NCI-H774 (cell line): ENCODE measurements at places on chromosomes 1 and 21.

DNA sequence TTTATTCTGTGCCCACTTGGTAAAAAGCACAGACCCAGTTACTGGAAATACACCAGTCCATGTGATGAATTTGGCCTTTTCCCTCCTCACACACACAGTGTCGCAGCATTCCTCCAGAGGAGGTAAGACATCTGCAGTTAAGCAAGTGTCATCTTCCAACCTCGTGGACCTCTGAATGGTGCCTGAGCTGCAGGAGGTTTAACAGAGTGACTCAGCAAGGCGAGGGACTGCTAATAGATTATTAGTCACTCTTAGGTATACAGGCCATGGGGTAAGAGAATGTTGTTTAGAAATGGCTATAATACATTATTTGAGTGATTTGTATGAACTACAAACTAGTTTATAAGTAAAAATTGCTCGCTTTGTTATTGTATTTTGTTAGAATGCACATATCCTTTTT lies 8.6 kb upstream of the LRRC8B start:
- no peak for DNase-seq

GRCh38 chr1:79737193-79737592 lies 730.7 kb upstream of the ADGRL4 start:
- DNase-seq = no peak

DNA sequence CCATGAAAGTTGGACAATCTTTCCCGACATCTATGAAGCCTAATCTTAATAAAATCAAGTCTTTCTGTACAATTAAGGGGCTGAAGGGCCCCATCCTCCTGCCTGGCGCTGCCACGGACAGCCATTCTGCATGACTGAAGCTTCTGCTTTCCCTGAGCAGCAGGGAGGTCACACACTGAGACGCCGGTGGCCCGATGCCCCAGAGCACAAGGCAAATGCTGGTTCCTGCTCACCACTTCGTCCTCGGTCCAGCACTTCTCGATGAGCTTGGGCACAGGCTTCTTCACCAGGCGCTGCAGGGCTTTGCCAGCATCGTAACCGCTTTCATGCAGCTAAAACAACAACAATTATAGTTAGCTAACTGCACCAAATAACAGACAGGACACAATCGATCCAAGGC lies 147.8 kb downstream of the SLC45A1 start:
- DNase-seq = no peak

GRCh38 chr1:175413367-175413766 lies 220.8 kb upstream of the KIAA0040 start:
- DNase-seq = no peak

GRCh38 chr1:214419650-214420049 lies 131.8 kb downstream of the PTPN14 start:
- no peak for DNase-seq

DNA sequence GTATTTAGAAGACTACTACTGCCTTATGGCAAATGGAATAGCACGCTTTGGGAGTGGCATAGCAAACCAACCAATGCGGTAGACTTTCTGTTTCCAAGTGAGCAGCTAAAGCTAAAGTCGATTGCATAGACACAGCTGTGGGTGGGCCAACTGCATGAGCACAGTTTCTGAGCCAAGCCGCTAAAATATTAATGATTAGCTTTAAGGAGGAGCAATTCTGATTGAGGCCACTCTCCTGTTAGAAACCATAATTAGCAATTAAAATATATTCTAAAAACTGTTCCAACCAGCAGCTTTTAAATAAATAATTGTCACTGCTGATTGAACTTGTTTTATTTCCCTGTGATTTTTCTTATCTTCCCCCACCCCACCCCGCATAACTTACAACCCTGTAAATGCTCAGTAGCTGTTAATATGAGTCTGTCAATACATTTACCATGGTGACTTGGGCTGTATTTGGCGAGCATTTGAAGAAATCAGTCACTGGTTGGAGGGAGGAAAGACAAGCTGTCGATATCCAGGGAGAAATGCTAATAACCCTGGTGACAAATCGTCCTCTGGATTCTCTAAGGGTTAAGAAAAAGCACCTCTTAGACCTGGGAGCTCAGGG lies 32.2 kb downstream of the RNF220 start:
- DNase-seq = no peak

GRCh38 chr21:33202464-33203363 lies 27.0 kb upstream of the IFNAR2 start:
- no peak for DNase-seq

DNA sequence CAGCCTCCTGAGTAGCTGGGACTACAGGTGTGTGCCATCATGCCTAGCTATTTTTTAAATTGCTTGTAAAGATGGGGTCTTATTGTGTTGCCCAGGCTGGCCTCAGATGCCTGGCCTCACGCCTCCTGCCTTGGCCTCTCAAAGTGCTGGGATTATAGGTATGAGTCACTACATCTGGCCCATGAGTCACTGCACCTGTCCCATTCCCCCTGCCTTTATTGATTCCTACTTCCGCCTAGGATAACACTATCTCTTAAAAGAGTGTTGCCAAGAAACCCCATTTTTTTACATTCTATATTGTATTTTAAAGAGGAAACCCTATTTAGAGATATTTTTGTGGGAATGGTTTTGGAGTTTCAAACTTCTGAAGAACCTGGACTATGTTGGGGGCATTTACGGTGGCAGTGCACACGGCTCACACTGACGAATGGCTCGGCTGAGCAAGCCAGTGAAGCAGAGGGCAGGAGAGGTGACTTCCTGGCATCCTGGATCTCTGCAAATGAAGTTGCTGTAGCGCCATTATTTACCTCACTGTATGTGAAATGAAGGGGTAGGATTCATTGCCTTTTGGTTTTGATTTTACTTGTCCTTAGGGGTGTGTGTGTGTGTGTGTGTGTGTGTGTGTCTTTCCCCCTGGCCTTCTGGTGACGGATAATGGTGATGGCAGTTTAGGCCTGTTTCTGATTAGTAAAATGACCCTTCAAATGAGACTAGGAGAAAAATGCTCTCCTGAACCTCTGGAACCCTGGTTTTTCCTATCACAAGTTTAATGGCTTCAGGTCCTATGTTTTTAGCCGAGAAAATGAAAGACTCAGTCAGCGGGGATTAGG lies 22.5 kb downstream of the KIF26B start:
- DNase-seq = peak; percentile 68

DNA sequence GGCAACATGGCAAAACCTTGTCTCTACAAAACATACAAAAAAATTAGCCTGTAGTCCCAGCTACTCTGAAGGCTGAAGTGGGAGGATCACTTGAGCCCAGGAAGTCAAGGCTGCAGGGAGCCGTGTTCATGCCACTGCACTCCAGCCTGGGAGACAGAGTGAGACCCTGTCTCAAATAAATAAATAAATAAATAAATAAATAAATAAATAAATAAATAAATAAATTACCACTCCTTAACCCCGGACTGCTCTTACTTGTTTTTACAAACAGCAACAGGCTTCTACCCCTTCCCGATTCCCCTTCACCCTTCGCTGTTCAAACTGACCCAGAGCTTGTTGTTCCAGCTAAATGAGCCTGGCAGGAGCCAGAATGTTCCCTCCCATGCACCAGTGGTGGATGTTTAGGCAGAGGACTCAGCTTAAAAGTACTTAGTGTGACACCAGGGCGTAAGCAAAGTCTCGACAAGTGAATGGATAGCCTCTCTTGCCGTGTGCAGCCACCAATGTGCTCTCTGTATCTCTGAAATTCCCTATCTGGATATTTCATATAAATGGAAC lies 21.5 kb upstream of the PADI3 start:
- DNase-seq = no peak
